Ureter (tissue), 1 donor: ENCODE measurements at places on chromosomes 7 and 10. TPM values are rescaled to one million over a fixed set of nuclear protein-coding genes. Genes with fewer than 3 reads are reported as not detected.

NHLRC2 gene
- 47.8 TPM for total RNA-seq

MEOX2 gene
- total RNA-seq = 5.6 TPM

AOAH gene
- 12.3 TPM for total RNA-seq

POLR3A gene
- 20.6 TPM for total RNA-seq

DNA sequence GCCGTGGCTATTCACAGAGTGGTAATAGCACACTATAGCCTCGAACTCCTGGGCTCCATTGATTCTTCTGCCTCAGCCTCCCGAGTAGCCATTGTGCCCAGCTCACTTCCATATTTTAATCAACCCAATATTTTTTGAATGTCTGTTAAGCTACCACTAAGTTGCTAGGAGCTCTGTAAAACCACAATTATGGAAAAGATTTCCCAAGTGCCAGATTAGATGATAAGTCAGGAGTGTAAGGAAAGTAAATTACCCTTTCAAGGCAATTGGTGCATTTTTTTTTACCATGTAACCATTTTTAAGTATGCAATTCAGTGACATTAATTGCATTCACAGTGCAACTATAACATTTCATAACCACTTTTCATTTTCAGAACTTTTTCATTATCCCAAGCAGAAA lies 87.5 kb upstream of the GATAD1 start:
- DNase-seq = no peak

- DNase-seq = no peak
These were observed 181.3 kb downstream of the BAMBI start for GRCh38 chr10:28858646-28859045.

- DNase-seq = no peak
These were observed 48.4 kb upstream of the FZD8 start for GRCh38 chr10:35690534-35690933.

- DNase-seq = no peak
These were observed 878 bp downstream of the SEC61A2 start for GRCh38 chr10:12130237-12130872.

GRCh38 chr10:18786478-18786877 lies 127.2 kb downstream of the ARL5B start:
- DNase-seq = no peak

DNA sequence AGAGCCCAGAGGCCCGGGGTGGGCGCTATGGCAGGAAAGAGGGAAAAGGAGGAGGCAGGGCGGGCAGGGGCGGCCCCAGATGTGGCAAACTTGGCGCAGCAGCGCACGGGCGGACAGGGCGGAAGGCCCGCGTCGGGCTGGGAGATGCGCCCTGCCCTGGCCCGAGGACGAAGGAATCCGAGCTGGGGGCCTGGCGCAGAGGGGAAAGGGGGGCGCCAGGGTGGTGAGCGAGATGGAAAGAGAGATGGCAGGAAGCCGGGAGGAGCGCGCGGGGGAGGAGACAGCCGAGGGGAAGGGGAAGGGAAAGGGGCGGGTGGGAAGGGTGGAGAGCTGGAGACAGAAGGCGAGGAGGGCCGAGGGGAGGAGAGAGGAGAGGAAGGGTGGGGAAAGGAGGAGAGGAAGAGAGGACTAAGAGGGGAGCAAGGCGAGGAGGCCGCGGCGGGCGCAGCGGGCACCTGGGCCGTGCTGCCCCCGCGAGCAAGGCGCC lies at the start of gene MARVELD1:
TSS of gene MARVELD1 (plus strand) at position 392 of the 487 bp plus-strand sequence. CDS start 147 bp downstream, outside the sequence.
- peak; percentile 90 for DNase-seq

DNA sequence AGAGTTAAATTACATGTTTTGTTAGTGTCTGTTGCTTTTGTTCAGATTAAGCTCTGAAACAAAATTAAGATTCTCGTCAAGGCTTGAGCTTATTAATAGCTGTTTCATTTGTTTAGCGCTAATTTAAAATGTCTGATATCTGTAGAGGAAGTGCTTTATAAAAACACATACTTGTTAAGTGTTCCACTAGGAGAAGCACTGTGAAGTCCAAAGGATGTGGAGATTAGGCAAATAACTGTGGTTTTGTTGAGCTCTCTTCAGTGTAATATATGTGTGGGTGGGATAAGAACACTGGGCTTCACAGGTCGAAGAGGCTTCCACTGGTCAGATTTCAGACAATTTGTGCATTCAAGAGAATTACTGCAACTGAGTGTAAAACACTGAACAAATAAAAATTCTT lies 242.0 kb downstream of the AUTS2 start:
- DNase-seq = no peak
